Activated T-helper 1 cell treated with anti-CD3 and anti-CD28 coated beads, Interleukin-2, amount 50 U/mL, for 16 hours (primary cell): ENCODE measurements at places on chromosomes 1 and 21.
A peak's percentile ranks its signal among the peaks of the same experiment; 100 is the strongest.

- no peak for DNase-seq
Measured at GRCh38 chr1:38456531-38456876, 403.1 kb downstream of the RRAGC start.

- no peak for DNase-seq
Measured at GRCh38 chr1:24709791-24710441, 35.3 kb upstream of the CLIC4 start.

GRCh38 chr1:159054427-159054826, 22.1 kb downstream of the AIM2 start:
- DNase-seq = no peak

- DNase-seq = no peak
Measured at GRCh38 chr1:40876436-40876761, 14.2 kb upstream of the CITED4 start.

GRCh38 chr1:153929981-153930948, 7.5 kb upstream of the GATAD2B start:
- no peak for DNase-seq

- DNase-seq = no peak
Measured at GRCh38 chr1:238409191-238409850, 518.6 kb upstream of the ZP4 start.

- DNase-seq = no peak
Measured at GRCh38 chr1:244046907-244047611, 4.0 kb upstream of the ZBTB18 start.

- DNase-seq = no peak
Measured at GRCh38 chr1:205921570-205921909, 21.7 kb downstream of the SLC26A9 start.

GRCh38 chr1:61081686-61082310, 563 bp upstream of the NFIA start:
- DNase-seq = peak; percentile 42

GRCh38 chr1:197076585-197076984, 9.5 kb upstream of the F13B start:
- DNase-seq = no peak

- no peak for DNase-seq
Measured at GRCh38 chr1:233140974-233141373, 154.6 kb downstream of the PCNX2 start.

DNA sequence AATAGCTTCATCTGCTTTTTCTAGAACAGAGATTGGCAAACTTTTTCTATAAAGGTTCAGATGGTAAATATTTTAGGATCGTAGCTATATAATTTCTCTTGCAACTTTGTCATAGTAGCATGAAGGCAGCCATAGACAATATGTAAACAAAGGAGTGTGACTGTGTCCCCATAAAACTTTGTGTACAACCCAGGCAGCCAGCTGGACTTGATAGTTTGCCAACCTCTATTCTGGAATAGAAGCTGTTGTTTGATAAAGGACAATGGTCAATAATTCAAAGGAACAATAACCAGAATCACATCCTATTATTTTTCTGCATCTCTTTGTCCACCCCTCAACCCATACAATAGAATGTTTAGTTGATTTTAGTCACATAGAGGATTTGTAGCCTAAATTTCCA, 286.7 kb downstream of the LMX1A start:
- DNase-seq = no peak

DNA sequence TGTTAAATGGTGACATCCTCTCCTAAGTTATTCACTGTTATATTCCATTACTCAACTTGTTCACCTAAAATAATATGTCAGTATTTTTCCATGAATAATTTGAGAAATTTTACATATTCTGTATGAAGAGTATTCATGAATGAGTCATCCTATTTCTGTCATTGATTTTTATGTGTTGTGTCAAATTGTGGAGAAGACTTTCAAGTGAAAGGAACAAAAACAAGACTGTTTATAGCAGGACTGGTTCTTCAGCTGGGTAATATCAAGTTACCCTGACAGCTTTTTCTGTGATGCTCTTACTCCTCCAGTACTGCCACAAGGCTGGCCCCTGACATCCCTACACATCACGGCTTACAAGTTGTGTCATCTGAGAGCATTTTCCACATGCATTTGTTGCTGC, 847.7 kb downstream of the NCAM2 start:
- no peak for DNase-seq

GRCh38 chr1:86247597-86248279, 91.2 kb upstream of the COL24A1 start:
- DNase-seq = no peak

GRCh38 chr1:192604979-192605620, 29.5 kb downstream of the RGS1 start:
- DNase-seq = no peak

DNA sequence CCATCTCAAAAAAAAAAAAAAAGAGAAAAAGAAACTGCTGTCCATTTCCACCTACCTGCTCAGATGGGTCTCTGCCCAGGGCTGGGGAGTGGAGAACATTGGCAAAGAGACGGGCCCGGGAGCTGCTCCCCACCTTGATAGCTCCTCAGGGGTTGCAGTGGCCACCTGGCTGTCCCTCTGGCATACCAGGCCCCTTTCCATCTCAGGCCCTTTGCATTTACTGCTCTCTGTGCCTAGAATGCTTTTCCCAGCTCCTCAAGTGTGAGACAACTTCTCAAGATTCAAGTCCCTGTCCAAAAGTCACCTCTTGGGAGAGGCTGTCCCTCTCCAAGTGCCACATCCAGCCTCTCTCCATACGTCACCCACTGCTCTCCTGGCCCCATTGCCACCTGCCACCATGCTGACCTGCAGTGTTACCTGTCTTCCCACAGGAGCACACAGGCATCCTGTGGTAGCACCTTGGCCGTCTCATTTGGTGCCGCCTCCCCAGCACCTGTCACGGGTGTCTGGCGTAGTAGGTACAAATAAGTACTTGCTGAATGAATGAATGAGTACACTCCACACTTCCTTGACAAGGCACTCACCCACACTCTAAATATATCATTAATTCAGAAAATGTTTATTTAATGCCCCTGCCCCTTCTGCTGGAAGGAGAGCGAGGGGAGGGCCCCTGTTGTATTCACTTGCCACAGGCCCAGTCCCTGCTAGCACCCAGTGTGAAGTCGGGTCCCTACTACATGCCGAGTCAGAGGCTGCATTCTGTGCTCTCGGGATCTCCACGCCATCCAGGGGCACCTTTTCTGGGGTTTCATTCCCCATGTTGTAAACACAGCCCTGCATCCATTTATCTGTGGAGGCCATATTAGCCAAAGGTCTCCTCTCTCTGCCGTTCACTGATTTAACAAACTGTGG, 48.8 kb downstream of the DISP3 start:
- DNase-seq = no peak

- no peak for DNase-seq
Measured at GRCh38 chr1:154466206-154466605, 35.8 kb upstream of the TDRD10 start.

DNA sequence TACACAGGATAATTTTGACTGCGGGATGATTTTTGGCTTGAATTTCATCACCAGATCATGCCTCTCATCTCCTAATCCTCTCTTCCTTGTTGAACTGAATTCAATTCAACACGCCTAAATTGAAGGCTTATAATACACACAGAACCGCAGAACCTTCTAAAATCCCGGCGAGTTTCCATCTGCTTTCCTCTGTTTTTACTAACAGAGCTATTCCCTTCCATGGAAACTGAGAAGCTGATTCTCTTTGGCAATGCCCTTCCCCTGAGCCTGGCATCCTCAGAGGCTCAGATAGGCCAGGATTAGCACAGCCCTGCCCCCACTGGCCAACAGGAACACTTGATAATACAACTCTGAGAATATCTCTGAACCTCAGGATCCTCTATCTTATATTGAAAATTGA, 130.2 kb downstream of the CAPN8 start:
- DNase-seq = no peak

DNA sequence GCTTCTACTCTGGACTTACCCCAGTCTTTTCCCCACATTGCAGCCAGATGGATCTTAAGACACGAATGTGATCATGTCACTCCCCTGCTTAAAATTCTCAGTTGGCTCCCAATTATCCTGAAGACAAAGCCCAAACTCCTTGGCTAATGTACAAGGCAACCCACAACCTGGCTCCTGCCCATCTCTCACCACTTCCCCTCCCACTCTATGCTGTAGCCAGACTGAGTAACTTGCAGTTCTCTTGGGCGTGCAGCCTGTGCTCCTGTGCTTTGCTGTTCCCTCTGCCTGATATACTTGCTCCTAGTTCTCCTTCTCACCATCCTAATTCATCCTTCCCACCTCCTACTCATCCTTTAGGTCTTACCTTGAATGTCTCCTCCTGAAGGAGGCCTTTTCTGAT, 56.2 kb downstream of the LGR6 start:
- DNase-seq = no peak

DNA sequence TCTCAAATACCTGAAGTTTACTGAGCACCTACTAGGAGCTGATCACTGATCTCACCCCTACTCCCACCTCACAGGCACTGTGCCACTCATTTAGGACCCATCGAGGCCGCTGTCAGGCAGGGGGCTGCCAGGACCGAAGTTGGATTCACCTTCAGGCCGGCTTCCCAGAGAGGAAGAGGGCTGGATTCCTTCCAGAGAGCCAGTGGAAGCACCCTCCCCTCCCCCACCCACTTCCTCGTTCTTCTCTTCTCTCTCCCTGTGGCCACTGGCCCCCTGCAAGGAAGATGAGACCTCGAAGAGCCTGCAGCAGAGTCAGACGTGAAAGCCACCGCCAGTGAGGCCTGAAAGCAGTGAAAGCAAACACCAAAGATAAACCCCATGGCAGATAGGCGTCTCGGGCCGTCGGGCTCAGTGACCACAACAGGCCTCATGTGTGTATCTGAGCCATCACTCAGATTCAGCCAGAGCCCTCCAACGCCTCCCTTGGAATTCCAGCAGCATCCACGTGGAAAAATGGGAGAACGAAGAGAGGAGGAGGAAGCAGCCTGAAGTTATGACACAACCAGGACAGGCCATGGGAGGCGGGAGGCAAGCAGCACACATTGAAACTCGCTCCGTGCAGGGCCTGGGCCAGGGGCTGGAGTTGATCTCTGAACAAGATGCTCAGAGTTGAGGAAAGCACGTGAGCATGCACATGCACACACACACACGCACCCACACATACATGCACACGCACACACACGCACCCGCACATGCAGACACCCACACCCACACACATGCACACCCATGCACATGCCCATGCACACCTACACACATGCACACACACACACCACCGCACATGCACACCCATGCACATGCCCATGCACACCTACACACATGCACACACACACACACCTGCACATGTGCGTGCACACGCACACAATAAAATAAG, 6.2 kb upstream of the AGTRAP start:
- no peak for DNase-seq

GRCh38 chr1:65211331-65211730, 63.3 kb downstream of the AK4 start:
- DNase-seq = no peak

GRCh38 chr1:201146626-201147390, 7.5 kb downstream of the TMEM9 start:
- DNase-seq = no peak

- no peak for DNase-seq
Measured at GRCh38 chr1:180796897-180797640, 115.6 kb upstream of the KIAA1614 start.

DNA sequence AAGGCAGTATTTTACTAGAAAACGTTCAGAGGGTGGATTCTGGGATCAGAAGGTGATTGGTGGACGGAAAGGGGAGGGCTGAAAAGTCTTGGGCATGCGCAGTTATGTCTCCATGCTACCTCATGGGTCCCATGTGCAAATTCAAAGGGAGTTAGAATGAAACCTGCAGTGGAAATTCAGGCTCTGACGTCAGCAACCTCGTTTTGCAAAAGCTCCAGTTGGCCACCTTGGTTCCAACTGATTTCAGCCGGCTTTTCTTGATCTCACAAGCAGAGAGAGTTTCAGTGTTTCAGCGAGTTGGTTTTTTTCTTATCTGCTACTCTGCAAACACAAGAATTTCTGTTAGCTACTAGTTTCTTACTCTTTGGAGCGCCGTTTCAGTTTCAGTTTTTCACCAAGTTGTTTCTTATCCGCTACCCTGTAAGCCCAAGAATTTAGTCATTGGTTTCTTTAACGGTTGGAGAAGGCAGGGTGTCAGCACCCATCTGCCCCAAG, 69.8 kb upstream of the PGBD5 start:
- no peak for DNase-seq

DNA sequence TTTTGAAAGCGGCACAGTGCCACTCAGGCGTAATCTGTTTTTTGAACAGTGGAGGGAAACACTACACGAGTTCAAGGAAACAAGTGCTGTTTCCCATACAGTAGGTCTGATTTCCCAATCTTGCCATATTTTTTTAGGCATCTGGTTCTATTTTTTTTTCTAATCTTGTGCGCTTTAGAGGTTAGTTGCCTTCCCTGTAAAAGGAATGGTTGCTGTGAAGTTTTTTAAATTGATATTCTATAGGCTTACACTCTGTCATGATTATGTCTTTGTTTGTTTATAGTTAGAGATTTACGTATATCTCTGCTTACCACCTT, 1.2 kb downstream of the NASP start:
- DNase-seq = no peak

DNA sequence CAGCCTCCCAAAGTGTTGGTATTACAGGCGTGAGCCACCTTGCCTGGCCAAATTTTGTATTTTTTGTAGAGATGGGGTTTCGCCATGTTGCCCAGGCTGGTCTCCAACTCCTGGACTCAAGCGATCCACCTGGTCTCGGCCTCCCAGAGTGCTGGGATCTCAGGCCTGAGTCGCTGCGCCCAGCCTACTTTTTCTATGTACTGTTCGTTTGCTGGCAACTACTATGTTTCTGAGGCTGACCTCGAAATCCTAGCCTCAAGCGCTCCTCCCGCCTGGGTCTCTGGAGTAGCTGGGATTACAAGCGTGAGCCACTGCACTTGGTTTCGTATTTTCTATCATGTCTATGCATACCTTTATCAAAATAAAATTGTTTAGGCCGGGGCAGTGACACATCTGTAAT, 675 bp upstream of the TEKT2 start:
- DNase-seq = no peak

- no peak for DNase-seq
Measured at GRCh38 chr1:43932786-43933385, 715 bp upstream of the ARTN start.
